Spleen (tissue), 13 donors: ENCODE measurements at places on chromosomes 11 and 22. TPM values are rescaled to one million over a fixed set of nuclear protein-coding genes. Genes with fewer than 3 reads are reported as not detected.
A peak's percentile ranks its signal among the peaks of the same experiment; 100 is the strongest.

DNA sequence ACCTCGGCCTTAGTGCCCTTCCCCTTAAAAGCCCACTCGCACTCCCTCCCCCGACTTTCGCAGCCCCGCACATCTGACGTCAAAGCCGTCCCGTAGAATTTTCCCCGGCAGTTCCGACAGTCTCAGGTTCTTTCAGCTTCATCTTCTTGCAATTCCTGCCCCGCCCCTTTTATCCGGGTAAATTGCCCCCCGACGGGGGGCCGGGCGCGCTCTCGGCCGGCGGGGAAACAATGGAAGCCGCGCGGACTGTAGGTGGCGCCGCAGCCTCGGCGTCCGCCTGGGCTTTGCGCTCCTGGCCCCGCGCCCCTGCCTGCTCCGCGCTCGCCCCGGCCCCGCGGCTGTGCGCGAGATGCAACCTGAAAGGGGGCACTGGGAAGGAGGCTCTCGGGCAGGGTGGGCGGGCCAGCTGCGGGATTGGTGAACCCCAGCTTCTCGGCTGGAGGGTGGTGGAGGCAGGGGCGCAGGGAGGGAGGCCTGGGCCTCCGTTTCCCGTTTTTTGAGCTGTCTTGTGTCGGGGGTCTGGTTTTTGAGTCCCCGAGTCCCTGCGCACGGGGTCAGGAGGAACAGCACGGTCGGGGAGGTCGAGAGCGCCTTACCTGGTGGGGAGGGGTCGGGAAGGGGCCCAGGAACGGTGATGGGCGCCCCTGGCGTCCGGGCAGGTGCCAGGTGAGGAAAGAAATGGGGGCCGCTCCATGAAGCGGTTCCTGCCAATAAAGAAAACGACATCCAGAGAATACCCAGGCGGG lies 859 bp upstream of the FGF19 start:
- peaks cover 28% of the 10 kb centered on the region for H3K4me1 ChIP-seq
- H3K36me3 ChIP-seq, result no peaks in the 10 kb centered on the region
- H3K27me3 ChIP-seq, result peaks cover 5% of the 10 kb centered on the region

Gene PCF11
- 80.0 TPM for total RNA-seq

GRCh38 chr11:8604078-8604723 lies 10.2 kb upstream of the STK33 start:
- no peak for DNase-seq
- H3K4me1 ChIP-seq, result no peaks in the 10 kb centered on the region
- no peaks in the 10 kb centered on the region for H3K27me3 ChIP-seq

DNA sequence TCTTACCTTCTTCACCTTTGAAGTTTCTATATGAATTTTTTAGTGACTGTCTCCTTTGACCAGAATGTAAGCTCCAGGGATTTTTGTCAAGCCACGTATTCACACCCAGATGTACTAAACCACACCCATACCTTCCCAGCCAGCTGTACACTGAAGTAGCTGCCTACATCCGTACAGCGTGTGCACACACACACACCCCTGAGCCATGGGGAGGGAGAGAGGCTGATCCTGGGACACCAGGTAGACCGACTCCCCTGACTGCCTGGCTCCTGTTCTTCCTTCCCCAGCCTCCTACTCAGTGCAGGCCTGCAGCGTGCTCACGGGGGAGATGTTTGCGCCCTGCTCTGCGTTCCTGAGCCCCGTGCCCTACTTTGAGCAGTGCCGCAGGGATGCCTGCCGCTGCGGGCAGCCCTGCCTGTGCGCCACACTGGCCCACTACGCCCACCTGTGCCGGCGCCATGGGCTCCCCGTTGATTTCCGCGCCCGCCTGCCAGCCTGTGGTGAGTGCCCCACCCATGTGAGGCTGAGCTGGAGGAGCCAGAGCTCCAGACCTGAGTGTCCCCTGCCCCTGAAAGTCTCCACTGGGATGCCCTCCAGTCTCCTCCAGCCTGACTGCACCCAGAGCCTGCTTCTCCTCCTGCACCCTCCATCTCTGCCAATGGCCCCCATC lies 25.9 kb downstream of the OTOG start:
- H3K27ac ChIP-seq, result no peak overlapping the region
- DNase-seq, result peak; percentile 65
- no peaks in the 10 kb centered on the region for H3K36me3 ChIP-seq

Gene LINC01488
- total RNA-seq, result not detected

Gene OR9G4
- 0.60 TPM for total RNA-seq

DNA sequence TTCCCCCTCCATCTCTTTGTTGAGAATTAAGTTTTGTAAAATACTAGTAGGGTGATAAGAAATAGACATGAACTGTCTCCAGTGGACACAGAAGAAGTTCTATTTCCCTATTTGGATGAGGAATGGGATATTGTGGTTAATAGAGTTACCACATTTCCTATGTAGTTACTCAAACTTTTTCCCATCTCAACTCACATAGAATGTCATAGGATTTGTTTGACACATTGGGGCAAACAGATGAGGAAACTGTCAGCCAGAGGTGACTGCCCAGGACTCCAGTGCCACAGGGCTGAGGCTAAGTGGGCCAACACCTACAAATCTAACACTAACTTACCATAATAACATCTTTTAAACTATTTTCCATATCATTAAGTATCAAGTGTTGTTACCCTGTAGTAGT lies 58.3 kb downstream of the CCDC83 start:
- no peaks in the 10 kb centered on the region for H3K36me3 ChIP-seq
- no peak for DNase-seq
- H3K27ac ChIP-seq, result no peak overlapping the region
- no peaks in the 10 kb centered on the region for H3K4me1 ChIP-seq
- H3K4me3 ChIP-seq, result no peak overlapping the region

DNA sequence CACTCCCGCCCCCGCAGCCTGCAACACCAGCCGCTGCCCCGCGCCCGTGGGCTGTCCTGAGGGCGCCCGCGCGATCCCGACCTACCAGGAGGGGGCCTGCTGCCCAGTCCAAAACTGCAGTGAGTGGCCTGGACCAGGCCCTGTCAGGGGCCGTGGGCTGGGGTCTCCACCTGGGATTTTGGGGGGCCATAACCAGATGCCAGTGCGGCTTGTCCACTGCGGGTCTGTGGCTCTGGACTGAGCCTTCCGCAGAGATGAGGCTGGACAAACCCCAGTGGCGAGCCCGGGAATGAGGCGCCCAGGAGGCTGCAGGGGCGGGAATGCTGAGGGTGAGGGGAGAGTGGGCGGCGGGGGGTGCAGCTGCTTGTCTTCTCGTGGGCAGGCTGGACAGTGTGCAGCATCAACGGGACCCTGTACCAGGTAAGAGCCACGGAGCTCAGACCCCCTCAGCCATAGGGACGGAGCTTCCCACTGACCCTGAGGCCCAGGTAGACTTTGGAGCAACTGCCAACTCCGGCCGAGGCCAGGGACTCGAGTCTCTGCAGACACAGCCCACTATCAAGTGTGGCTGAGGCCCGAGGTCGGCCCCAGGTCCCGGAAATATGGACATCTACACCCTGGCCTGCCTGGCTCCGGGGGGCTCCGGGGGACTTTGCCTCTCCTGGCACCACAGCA lies 24.8 kb upstream of the MUC5B start:
- H3K4me1 ChIP-seq, result peaks cover 3% of the 10 kb centered on the region
- H3K36me3 ChIP-seq, result no peaks in the 10 kb centered on the region
- H3K4me3 ChIP-seq, result no peak overlapping the region
- peaks cover 29% of the 10 kb centered on the region for H3K27me3 ChIP-seq
- DNase-seq, result peak; percentile 62

Gene ACR
- 12.5 TPM for total RNA-seq

DNA sequence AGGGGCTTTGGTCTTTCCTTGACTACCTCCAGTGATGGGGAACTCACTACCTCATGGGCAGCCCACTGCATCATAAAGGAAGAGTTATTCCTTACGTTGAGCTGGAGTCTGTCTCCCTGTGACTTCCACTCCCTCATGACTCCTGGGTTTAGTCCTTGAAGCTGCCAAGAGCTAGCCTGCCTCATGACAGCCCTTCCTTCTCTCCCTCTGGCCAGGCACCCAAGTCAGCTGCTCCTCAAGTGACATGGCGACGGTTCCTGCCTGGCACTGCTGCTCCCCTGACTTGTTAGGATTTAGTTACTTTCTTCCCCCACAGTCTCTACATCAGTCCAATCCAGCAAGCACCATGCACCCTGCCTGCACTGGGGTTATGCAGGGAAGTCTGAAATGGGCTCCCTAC lies 196.1 kb upstream of the TBCEL start:
- DNase-seq, result peak; percentile 18
- no peaks in the 10 kb centered on the region for H3K4me1 ChIP-seq
- no peaks in the 10 kb centered on the region for H3K27me3 ChIP-seq

Gene LRRC56
- total RNA-seq, result 2.9 TPM

Gene SPI1
- total RNA-seq, result 366 TPM

Gene CHADL
- 2.0 TPM for total RNA-seq

Gene VSIG10L2
- 1.8 TPM for total RNA-seq

Gene ARVCF
- 96.7 TPM for total RNA-seq

Gene SMC1B
- total RNA-seq, result not detected

GRCh38 chr11:4060182-4060923 lies 34.2 kb upstream of the RRM1 start:
- H3K4me3 ChIP-seq, result no peak overlapping the region
- H3K27me3 ChIP-seq, result no peaks in the 10 kb centered on the region
- DNase-seq, result no peak
- H3K4me1 ChIP-seq, result peaks cover 12% of the 10 kb centered on the region

Gene PRR33
- total RNA-seq, result not detected

GRCh38 chr22:47435826-47436225 lies 673.4 kb downstream of the TBC1D22A start:
- no peaks in the 10 kb centered on the region for H3K27me3 ChIP-seq
- no peak overlapping the region for H3K27ac ChIP-seq
- no peaks in the 10 kb centered on the region for H3K4me1 ChIP-seq
- no peaks in the 10 kb centered on the region for H3K36me3 ChIP-seq
- DNase-seq, result no peak
- H3K4me3 ChIP-seq, result no peak overlapping the region

Gene ATG13
- total RNA-seq, result 85.1 TPM

- no peak overlapping the region for H3K4me3 ChIP-seq
- H3K4me1 ChIP-seq, result no peaks in the 10 kb centered on the region
- no peak for DNase-seq
- no peaks in the 10 kb centered on the region for H3K27me3 ChIP-seq
These were observed 51.8 kb downstream of the COMMD9 start for GRCh38 chr11:36237391-36237790.

GRCh38 chr11:117835576-117835975 lies 11.0 kb upstream of the FXYD2 start:
- H3K36me3 ChIP-seq, result peaks cover 12% of the 10 kb centered on the region
- H3K27me3 ChIP-seq, result no peaks in the 10 kb centered on the region
- peaks cover 8% of the 10 kb centered on the region for H3K4me1 ChIP-seq
- no peak for DNase-seq

DNA sequence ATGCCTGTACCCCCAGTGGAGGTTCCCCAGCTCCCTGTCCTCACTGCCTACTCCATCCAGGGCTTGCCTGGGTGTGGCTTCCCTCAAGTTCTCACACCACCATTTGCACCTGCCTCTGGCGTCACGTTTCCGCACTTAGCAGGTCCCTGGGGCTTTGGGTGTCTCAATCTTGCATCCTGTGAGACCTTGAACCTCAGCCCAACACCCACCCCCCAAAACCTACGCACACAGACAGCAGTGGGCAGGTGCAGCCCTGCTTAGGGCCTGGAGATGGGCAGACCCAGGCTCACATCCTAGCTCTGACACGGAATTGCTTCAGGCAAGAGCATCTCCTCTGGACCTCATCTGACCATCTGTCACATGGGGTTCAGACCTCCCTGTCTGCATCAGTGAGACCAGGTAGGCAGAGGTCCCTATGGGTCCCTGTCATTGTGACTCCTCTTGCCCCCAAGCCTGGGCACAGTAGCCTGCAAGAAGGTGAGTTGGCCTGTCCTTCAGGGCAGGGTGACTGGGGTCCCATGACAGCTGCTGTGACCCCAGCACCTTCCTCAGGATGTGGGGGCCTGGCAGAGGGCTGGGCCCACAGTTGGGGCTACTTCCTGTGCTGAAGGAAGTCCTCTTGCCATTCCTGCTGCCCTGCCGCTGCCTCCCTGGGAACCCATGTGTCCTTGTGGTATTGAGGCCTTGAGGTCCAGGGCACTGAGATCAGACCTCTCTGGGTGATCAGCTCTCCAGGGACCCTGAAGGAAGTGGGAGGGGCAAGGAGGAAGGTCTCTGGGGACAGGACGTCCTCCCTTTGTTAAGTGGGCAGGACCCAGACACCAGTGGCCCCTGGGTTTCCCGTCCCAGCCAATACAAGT lies 2.0 kb downstream of the SIPA1 start:
- H3K36me3 ChIP-seq, result peaks cover 67% of the 10 kb centered on the region
- DNase-seq, result peak; percentile 96
- H3K4me1 ChIP-seq, result peaks cover 65% of the 10 kb centered on the region
- no peaks in the 10 kb centered on the region for H3K27me3 ChIP-seq
- H3K27ac ChIP-seq, result peak overlapping the region; percentile 96

DNA sequence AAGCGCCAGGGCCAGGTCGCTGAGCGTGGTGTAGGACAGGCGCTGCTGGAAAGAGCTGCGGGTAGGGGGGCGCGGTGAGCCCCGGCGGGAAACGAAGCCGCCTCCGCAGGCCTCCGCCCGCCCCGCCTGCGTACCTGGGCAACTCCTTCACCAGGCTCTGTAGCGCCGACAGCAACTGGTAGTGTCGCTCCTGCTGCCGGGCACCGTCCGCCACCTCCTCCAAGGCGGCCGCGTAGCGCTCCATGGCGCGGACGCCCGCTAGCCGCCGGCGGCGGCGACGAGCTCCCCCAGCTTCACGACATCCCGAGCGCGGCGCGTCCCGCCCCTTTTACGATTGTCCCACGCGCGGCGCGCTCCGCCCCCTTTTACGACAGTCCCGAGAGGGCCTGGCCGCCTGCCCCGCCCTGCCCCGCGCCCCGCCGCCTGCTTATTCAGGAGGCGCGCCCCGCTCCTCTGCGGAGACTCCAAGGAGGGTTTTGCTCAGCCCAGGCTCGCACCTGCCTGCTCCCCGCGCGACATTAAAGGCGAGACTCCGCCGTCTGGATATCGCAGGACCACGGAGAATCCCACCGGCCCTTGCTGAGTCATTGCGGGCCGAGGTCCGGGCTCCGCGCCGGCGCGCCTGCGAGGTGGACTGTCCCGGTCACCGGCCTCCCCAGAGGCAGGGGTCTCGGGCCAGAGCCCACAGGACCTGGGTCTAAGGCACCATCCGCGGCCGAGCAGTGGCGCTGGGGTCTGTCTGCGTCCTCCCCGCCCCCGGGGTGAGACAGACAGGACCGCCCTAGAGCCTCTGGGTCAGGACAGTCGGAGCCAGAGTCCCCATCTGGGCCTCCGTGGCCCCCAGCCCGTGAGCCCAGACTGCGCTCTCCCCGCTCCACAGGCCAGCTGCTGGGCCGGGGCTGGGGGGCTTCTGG lies at the start of gene DGCR6L:
DGCR6L (minus strand) TSS at position 316 of the 914 bp plus-strand sequence; CDS start at position 244, 72 bp downstream.
- peak within 1 kb of the TSS; percentile 92 for H3K4me3 ChIP-seq
- H3K27ac ChIP-seq, result peak within 1 kb of the TSS; percentile 79
- H3K36me3 ChIP-seq, result peaks cover 7% of the 10 kb centered on the region
- peaks cover 17% of the 10 kb centered on the region for H3K4me1 ChIP-seq

- peaks cover 22% of the 10 kb centered on the region for H3K4me1 ChIP-seq
- peaks cover 16% of the 10 kb centered on the region for H3K36me3 ChIP-seq
- no peak for DNase-seq
- no peak overlapping the region for H3K4me3 ChIP-seq
- H3K27ac ChIP-seq, result no peak overlapping the region
- no peaks in the 10 kb centered on the region for H3K27me3 ChIP-seq
These were observed 13.6 kb downstream of the PLA2G6 start for GRCh38 chr22:38167988-38168407.

- H3K4me3 ChIP-seq, result no peak overlapping the region
- DNase-seq, result no peak
- H3K27me3 ChIP-seq, result no peaks in the 10 kb centered on the region
- no peaks in the 10 kb centered on the region for H3K36me3 ChIP-seq
- H3K27ac ChIP-seq, result no peak overlapping the region
- no peaks in the 10 kb centered on the region for H3K4me1 ChIP-seq
These were observed 80.8 kb downstream of the CACNA1I start for GRCh38 chr22:39651053-39651996.

GRCh38 chr11:79025622-79026021 lies 415.2 kb downstream of the TENM4 start:
- H3K4me3 ChIP-seq, result no peak overlapping the region
- DNase-seq, result no peak
- H3K27me3 ChIP-seq, result no peaks in the 10 kb centered on the region
